ENCODE measurements at places on chromosomes 2 and 18.

- DNase-seq, result no peak
These were observed 13.4 kb upstream of the CREG2 start for GRCh38 chr2:101400506-101401325.

DNA sequence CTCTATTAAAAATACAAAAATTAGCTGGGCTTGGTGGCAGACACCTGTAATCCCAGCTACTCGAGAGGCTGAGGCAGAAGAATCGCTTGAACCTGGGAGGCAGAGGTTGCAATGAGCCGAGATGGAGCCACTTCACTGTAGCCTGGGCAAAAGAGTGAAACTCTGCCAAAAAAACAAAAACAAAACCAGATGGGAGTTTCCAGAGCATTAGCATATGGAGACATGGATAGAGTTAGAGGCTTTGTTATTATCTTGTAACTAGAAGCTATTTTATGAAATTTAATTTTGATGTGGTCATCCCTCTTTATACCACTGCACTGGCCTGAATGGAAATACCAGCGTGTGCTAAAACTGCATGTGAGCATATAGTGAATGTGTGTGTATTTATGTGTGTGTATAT, 58.9 kb downstream of the TRAPPC8 start:
- no peak for DNase-seq

- no peak for DNase-seq
These were observed 20.0 kb upstream of the LANCL1 start for GRCh38 chr2:210496512-210496911.

- DNase-seq, result no peak
These were observed 267.4 kb upstream of the CHAC2 start for GRCh38 chr2:53500181-53500580.

DNA sequence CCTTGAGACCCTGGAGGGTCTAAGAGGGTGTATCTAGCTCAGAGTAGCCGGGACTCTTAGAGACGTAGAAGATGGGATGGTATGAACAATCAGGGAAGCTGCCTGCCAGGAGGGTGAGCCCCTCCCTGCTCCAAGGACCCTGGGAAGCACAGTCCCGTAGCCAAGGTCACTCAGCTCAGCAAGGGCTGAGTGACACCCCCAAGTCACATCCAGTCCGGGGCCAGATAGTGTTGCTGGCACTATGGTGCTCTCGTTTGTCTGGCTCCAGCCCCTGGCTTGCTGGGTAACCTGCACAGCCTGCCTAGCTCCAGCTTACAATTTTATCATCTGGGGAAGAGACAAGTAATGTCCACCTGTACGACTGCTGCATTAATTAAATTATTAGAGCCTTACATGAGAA, 22.3 kb downstream of the REEP1 start:
- no peak for DNase-seq

DNA sequence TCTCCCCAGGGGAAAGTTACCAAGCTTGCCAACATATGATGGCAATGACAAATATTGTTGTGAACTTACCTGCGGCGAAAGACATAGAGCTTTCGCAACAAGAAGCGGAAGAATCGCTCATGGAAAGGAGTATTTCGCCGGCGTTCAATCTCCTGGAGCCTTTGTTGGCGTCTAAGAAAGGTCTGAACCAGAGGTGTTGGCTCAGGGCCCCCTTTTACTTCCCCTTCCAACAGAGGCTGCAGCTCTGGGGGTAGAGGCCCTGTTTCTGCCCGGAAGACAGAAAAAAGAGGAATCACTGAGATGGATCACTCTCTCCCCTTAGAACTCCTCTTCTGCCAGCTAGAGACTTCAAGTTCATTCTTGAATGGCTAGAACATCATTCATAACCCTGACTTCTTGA, 10.8 kb downstream of the GGCX start:
- DNase-seq, result no peak

DNA sequence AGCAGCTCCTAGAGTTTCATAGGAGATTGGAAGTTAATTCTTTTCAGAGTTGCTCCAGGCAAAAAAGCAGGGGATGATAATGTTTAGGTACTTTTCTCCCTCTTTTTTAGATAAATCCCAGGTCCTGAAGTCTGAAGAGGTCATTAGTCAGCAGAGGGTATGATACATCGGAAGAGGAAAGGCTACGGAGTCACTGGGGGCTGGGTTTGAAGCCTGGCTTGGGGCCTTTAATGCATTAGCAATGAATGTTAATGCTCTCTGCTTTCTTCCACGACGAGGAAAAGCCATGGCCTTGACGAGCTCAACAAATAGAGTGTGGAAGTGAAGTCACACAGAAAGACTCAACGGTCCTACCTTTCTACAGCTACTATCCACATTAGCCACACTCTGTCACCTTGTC, 235.1 kb downstream of the NCKAP5 start:
- DNase-seq, result no peak

- DNase-seq, result no peak
These were observed 45.2 kb upstream of the GCG start for GRCh38 chr2:162197069-162197825.

GRCh38 chr18:41744421-41745030, 210.5 kb upstream of the PIK3C3 start:
- DNase-seq, result no peak

DNA sequence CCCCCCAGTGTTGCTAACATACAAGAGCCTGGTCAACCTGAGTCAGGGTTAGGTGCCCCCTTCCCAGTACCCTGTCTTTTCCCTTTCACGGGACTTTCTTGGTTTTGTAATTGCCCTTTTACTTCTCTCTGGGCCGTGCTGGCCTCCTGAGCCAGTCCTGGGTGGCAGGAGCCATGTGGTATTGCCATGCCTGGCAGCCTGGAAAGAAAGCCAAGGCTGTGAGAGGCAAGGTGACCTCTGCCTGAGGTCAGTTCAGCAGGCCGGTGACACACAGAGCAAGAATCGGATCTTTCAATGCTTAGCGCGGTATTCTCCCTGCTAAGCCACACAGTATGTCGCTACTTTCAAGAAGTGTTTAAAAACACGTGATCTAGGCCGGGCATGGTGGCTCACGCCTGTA, 52.3 kb downstream of the C18orf63 start:
- DNase-seq, result no peak

GRCh38 chr18:2850816-2851215, 4.0 kb downstream of the EMILIN2 start:
- DNase-seq, result no peak

DNA sequence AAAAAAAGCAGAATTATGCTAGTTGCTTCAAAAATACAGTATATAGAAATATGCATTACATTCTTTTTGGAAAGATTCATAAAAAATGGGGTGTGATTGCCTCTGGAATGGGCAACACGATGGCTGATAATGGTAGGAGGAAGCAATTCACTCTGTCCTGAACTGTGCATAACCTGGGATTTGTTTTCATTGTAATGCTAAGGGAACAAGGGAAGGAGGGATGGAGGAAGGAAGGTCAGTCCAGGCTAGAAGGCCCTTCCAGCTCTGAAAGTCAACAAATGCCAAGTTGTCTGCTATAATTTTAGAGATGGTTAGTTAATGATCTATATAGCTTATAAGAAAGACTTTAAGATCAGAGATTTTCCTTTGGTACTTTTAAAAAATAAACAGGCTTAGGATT, 40.8 kb downstream of the BUB1 start:
- DNase-seq, result no peak

- peak; percentile 12 for DNase-seq
These were observed 57.3 kb upstream of the SNTG2 start for GRCh38 chr2:893311-893710.

Data from neural crest cell (in vitro differentiated cells).